ENCODE measurements at places on chromosomes 2 and 18. TPM values are rescaled to one million over a fixed set of nuclear protein-coding genes. Genes with fewer than 3 reads are reported as not detected.

Gene GKN1
- total RNA-seq: not detected

Gene KRTCAP3
- 21.0 TPM for total RNA-seq

Gene SPAG16
- 4.0 TPM for total RNA-seq

Gene PDE11A
- not detected for total RNA-seq

Gene ALK
- not detected for total RNA-seq

Gene SERPINB13
- not detected for total RNA-seq

Gene CCDC141
- 16.8 TPM for total RNA-seq

Gene MYO3B
- not detected for total RNA-seq

Gene CACNB4
- 1.2 TPM for total RNA-seq

Gene LCT
- 0.19 TPM for total RNA-seq

Gene KCNS3
- not detected for total RNA-seq

Gene OTOS
- total RNA-seq: not detected

Gene PDE1A
- not detected for total RNA-seq

Gene THADA
- total RNA-seq: 40.6 TPM

Gene HOXD8
- not detected for total RNA-seq

Gene TGFA
- 4.6 TPM for total RNA-seq

Gene TXNDC2
- not detected for total RNA-seq

Gene SLC19A3
- total RNA-seq: not detected

Gene GALNT13
- total RNA-seq: 0.10 TPM

Gene DOK1
- 33.0 TPM for total RNA-seq

Gene C2orf80
- not detected for total RNA-seq

Gene MREG
- total RNA-seq: 4.6 TPM

Gene TDRD15
- not detected for total RNA-seq

Gene TRIM54
- total RNA-seq: not detected

Gene ASPRV1
- 2.1 TPM for total RNA-seq

Gene GLS
- 192 TPM for total RNA-seq

Gene PRSS56
- total RNA-seq: not detected

Gene RALBP1
- total RNA-seq: 42.1 TPM

Gene IL36B
- total RNA-seq: not detected

Gene OSR1
- not detected for total RNA-seq

Gene ARHGAP28
- total RNA-seq: not detected

Gene FOXI3
- total RNA-seq: not detected

Gene NEURL3
- total RNA-seq: 0.23 TPM

Gene GAL3ST2
- not detected for total RNA-seq

Gene PTRHD1
- 16.5 TPM for total RNA-seq

Gene ANKAR
- total RNA-seq: 14.9 TPM

Gene DNER
- not detected for total RNA-seq

Gene DSEL
- total RNA-seq: 0.82 TPM

Gene TMEM237
- total RNA-seq: 8.1 TPM

Gene OTOF
- 0.89 TPM for total RNA-seq

Gene RGPD4
- total RNA-seq: 0.20 TPM

Measured in T-cell (primary cell).